ENCODE measurements at places on chromosomes 12 and 14.

GRCh38 chr12:30967026-30967425 is 40.5 kb downstream of the TSPAN11 start:
- DNase-seq: no peak

GRCh38 chr12:848173-848865 is 95.9 kb downstream of the WNK1 start:
- no peak for DNase-seq

DNA sequence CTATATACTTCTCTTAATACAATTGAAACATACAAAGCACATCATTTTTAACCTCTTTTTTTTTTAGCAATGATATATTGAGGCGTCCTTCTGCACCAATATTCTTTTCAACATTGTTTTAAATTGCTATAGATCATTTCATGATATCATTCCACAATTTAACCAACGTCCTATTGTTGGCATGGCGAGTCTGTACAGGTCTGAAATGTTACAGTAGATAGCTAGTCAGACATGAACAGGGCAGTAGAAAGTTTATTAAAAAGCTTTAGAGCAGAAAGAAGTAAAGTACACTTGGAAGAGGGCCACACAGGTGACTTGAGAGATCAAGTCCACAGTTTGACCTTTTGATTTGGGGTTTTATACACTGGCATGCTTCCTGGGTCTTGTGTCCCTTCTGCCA is 279.0 kb downstream of the PAWR start:
- no peak for DNase-seq

- no peak for DNase-seq
Observed at GRCh38 chr12:1794440-1795090, 25.8 kb upstream of the LRTM2 start.

DNA sequence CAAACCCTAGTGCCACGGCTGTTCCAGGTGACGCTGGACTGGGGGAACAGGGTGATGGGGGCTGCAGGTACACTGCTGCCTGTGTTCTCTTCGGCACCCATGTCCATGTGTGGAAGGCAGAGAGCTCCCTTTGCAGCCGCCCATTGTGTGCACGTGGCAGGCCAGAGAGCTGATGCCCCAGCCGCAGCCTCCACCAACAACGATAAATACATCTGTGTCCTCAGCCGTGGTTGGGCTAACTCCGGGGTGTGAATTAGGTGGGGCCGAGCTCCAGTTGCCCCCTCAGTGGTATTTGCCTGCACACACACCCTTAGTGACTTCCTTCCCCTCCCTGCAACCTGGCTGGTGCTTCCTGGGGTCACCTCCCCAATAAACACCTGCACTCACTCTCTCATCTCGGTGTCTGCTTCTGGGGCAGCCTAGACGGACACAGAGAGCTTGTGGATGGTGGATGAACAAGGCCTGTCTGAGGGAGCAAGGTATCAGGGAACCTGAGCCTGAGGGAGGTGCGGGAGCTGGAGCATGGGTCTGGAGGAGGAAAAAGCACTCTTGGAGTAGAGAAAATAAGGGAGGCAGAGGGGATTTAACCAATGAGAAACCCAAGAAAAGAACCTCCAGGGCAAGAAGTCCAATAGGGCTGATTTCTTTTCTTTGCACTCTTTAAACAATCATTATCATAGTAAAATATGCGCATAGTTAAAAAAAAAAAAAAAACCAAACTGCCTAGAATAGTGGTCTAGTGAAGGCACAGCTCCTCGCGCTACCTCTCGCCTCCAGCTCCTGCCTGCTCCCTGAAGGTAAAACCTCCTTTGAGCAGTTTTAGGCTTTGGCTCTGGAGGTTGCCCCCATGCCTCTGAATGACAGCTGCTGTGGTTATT is 112.6 kb downstream of the ZNF664 start:
- DNase-seq: no peak

DNA sequence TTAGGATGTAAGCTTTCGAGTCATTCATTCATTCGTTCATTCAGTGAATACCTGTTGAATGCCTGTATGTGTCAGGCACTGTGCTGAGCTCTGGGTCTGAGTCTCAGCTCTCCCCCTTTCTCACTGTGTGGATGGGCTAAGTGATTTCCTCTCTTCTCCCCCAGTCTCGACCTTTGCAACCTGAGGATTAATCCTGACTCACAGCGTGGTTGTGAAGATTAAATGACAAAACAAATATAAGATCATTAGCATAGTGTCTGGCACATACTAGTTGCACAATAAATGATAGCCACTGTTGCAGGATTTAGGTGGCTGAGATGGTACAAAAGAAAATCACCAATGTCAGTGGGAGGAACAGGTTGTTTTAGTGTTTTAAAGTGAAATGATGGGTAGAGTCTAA is 136.7 kb downstream of the GPR135 start:
- DNase-seq: no peak

DNA sequence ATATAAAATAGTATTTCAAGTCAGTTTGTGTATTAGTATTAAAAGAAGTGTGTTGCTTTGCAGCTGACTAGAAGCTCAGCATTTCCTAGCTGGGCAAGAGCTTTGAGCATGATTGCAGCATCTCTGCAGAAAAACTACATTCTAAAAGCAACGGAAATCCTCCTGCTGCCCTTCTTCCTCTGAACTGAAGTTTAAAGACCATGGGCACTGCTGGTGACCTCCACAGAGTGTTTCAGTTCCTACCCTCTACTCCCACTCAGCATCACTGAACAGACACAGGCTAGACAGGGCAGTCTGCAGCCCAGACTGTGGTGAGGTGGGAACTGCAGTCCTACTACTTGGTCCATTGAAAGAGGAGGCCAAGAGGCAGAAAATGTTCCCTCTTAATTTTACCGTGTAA is 59.0 kb downstream of the FAR2 start:
- peak; percentile 28 for DNase-seq

GRCh38 chr12:50243507-50243906 is 39.8 kb downstream of the LIMA1 start:
- no peak for DNase-seq

DNA sequence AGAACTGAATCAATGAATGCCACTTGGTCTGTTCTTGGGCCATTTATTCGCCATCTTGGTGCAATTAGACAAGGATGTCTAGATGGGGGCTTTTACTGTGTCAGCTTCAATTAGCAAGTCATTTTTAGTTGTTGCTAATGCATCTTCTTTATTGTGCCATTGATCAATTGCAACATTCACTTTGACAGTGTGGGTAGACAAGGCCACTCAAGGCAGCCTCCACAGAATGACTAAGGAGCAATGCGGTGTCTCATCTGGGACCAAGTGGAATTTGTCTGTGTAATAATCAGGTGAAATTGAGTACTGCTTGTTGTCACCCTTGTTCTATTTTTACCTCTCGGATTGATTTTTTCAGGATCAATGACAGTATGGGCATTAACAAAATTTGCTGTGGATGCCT is 275.9 kb downstream of the CACNA1C start:
- DNase-seq: no peak

- DNase-seq: no peak
Observed at GRCh38 chr12:50780013-50780412, 16.1 kb downstream of the ATF1 start.

DNA sequence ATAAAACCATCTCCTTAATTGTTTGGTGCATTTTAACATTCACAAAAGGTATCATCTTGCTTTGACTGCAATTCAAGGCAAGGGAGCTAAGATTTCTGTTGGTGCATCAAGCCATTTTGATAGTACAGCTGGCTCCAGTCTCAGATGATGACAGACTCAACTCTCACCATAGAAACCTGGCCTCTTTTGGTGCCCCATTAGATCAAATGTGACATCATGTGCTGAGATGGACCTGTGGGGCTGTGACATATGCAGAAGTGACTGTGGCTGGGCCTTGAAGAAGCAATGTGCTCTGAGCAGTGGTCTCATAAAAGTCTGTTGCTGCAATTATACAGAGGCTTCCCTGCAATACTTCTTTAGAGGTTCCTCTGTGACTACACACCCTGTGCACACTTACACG is 88.4 kb downstream of the SLC2A13 start:
- DNase-seq: no peak

GRCh38 chr12:116165036-116165425 is 112.5 kb downstream of the MED13L start:
- no peak for DNase-seq

GRCh38 chr14:99605299-99605961 is 1.4 kb upstream of the CCDC85C start:
- peak; percentile 80 for DNase-seq

GRCh38 chr12:95177201-95177768 is 40.0 kb downstream of the FGD6 start:
- no peak for DNase-seq
